ENCODE measurements at places on chromosomes 16 and 17.

GRCh38 chr17:72901083-72901482, 191.4 kb downstream of the SLC39A11 start:
- DNase-seq = no peak

DNA sequence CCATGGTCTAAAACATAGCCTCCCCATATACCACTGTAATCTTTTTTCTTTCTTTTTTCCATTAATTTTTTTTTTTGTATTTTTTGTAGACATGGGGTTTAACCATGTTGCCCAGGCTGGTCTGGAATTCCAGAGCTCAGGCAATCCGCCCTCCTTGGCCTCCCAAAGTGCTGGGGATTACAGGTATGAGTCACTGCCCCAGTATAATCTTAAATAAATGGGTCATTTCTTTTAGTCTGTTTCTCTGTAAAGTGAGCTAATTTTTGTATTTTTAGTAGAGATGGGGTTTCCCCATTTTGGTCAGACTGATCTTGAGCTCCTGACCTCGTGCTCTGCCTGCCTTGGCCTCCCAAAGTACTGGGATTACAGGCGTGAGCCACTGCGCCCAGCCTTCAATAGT, 5.7 kb upstream of the NME1 start:
- DNase-seq = no peak

- no peak for DNase-seq
Observed at GRCh38 chr17:53058031-53058430, 764.7 kb upstream of the KIF2B start.

- no peak for DNase-seq
Observed at GRCh38 chr16:3999479-4000325, 116.5 kb downstream of the ADCY9 start.

- DNase-seq = no peak
Observed at GRCh38 chr17:63086483-63087185, 120.6 kb downstream of the TANC2 start.
